Fibroblast of villous mesenchyme (primary cell): ENCODE measurements at places on chromosomes 3 and 15. TPM values are rescaled to one million over a fixed set of nuclear protein-coding genes. Genes with fewer than 3 reads are reported as not detected.

The HMG20A gene
- total RNA-seq: 30.9 and 36.7 TPM in 2 replicates

The TTC14 gene
- total RNA-seq: 19.0 and 29.4 TPM in 2 replicates

The CD80 gene
- total RNA-seq: not detected in 2 replicates

The DUSP7 gene
- total RNA-seq: 20.9 and 21.2 TPM in 2 replicates

The MAP1A gene
- 60.9 and 65.7 TPM in 2 replicates for total RNA-seq

The UQCC5 gene
- 7.7 and 17.7 TPM in 2 replicates for total RNA-seq

DNA sequence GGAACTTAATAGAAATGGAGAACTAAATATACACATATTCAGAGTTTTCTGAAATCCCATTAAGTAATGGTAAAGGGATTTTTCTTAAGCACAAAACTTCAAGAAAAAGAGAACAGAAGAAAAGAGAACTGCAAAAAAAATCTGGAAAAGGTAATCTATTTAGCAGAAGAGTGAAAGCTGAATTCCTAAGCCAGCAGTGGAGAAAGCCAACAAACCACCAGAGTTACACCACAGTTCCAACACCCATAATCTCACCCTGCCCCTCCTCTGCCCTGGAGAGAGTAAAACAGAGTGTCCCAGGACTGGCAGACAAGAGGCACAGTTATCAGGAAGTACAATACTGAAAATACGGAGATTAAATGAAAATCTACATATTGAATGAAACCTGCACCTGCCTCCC, 29.4 kb downstream of the TP53BP1 start:
- DNase-seq: peak; percentile 34

- no peak for DNase-seq
Measured at GRCh38 chr3:122435950-122436349, 20.1 kb upstream of the WDR5B start.

GRCh38 chr15:58704155-58704865, 45.2 kb downstream of the ADAM10 start:
- peak; percentile 64 for DNase-seq

DNA sequence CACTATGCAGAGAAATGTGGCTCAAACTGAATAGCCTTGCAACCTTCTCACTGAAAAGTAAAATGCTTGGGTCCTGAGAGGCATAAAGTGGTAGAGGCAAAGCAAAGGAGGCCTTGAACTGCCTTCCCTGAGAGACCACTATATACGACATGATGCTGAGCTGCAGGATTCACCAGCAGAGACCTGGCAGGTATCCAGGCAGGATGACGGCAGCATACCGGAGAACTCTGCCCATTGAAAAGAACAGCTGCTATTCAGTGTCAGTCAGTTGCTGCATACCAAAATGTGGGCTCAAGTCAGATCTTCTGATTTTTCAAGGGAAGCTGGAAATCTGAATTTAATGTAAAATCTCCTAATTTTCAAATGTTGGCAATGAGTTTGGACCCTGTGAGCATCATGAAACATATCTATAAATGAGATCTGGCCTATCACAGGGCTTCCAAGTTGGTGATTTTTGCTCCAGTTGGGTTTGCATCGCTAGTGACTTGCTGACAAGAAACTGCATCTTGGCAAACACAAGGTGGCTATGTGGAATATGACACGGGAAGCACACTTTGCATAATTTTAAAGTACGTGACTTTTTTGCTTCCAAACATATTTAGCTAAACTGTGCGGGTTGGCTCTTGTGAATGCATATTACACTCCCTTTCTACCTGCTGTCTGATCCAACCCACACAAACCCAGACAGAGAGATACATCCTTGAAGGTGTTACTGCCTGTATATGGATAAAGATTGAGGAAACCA, 529.0 kb downstream of the AGBL1 start:
- DNase-seq: peak; percentile 5

DNA sequence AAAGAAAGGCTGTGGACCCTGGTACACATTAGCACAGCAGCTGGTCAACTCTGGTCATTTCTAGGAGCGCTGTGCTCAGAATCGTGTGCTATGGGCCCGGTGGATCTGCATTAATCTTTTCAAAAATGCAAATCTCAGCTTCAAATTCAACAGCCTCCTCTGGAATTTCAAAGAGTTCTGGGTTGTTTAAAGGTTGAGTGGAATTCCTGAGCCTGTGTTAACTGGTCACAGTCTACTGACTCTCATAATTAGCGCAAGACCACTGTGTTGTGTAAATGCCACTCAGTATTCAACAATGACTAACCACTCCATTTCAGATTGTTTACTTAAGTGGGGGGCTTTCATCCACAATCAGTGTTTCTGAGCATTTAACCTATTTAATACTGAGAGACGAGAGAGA, 2.7 kb upstream of the ARNT2 start:
- DNase-seq: no peak

DNA sequence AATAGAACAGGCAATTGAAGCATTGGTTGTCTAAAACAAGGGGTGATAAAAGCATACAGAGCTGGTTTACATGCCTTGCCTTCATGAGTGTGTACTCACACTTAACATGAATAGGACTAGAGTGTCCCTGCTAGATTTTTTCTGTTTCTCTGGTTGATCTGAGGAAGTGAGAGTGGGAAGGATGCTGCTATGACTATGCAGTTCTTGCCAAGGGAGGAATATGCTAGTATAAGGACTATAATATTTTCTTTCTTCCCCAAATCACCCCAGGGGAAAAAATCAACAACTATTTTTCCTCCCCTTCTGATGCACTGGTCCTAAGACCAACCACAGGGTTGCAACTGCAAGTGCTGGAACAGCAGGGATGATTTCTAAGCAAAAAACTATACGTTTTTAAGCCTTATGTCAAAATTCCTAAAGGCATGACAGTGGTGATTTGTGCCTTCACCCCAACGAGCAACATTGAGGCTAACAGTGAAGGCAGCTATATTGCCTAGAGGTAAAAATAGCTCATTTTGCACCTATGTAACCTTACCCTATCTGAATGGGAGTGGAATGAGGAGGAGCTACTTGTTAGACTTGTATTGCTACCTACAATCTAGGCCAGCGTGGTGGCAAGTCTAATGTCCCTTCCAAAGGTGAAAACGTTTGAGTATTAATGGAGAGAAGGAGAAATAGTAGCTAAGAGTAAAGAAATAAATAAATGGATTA, 33.5 kb upstream of the USP8 start:
- DNase-seq: no peak

DNA sequence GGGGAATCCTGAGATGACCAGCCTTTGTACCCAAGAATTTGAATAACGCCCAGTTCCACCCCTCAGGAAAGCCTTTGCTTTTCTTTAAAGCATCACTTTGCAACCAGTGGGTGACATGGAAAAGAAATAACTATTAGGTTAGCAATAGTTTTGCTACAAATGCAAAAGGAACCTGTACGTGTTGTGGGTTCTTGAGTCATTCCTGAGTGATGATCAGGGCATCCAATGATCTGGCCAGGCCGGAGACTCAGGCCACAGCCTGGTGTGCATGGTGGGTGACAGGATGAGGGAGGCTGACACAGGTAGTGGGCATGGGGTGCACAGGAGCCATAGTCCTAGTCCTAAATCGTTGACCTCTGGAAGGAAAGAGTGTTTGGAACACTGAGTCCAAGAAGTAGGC, 321.4 kb upstream of the IL12A start:
- DNase-seq: no peak

DNA sequence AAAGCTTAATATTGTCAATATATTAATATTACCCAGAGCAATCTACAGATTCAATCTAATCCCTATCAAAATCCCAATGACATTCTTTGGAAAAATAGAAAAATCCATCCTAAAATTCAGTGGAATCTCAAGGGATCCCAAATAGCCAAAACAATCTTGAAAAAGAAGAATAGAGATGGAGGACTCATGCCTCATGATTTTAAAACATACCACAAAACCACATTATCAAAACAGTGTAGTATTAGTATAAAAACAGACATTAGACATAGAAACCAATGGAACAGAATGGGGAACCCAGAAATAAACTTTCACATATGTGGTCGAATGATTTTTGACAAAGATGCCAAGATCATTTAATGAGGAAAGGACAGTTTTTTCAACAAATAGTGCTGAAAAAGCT, 14.6 kb downstream of the NEK4 start:
- DNase-seq: no peak

GRCh38 chr15:38041576-38041975, 107.1 kb downstream of the TMCO5A start:
- peak; percentile 93 for DNase-seq

- no peak for DNase-seq
Measured at GRCh38 chr3:125350597-125350996, 24.5 kb downstream of the ZNF148 start.

GRCh38 chr15:77564938-77565337, 67.8 kb downstream of the LINGO1 start:
- DNase-seq: no peak

- DNase-seq: no peak
Measured at GRCh38 chr3:134955874-134956273, 160.8 kb downstream of the EPHB1 start.

- DNase-seq: peak; percentile 0
Measured at GRCh38 chr3:69690-70089, 126.9 kb upstream of the CHL1 start.
